Activated CD8-positive, alpha-beta memory T cell treated with anti-CD3 and anti-CD28 coated beads for 1 hour (primary cell): ENCODE measurements at places on chromosomes 5 and 9.

- no peak for DNase-seq
Observed at GRCh38 chr5:38208782-38209378, 49.5 kb upstream of the EGFLAM start.

- no peak for DNase-seq
Observed at GRCh38 chr9:19512103-19512832, 103.5 kb downstream of the ACER2 start.

- no peak for DNase-seq
Observed at GRCh38 chr5:171158581-171158980, 150.5 kb upstream of the TLX3 start.

DNA sequence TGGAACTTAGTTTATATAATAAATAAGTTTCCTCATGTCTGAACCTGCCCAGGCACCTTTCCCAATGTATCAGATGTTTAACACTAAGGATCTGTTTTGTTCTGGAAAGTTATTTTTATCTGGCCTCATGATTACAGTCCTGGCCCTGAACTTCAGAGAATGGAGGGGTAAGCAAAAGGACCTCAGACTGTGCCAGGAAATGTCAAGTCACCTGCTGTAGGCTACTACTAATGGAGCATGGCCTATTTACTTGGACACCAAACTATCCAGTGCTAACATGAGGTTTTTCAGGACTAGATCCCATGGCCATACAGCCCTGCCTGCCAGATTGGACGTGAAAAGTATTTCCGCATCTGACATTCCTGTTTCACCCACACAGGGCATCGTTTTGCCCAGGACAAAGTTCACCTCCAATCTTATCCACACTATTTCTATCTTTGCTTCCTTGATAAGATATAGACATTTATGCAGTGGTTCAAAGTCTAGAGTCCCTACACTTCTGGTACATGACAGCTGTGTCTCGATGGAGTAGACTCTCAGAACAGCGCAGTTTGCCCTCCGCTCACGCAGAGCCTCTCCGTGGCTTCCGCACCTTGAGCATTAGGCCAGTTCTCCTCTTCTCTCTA, at the start of gene BTNL8:
Gene BTNL8, plus strand, starts transcription at position 539 of the 626 bp plus-strand sequence. CDS start 152 bp downstream, outside the sequence.
- no peak for DNase-seq

DNA sequence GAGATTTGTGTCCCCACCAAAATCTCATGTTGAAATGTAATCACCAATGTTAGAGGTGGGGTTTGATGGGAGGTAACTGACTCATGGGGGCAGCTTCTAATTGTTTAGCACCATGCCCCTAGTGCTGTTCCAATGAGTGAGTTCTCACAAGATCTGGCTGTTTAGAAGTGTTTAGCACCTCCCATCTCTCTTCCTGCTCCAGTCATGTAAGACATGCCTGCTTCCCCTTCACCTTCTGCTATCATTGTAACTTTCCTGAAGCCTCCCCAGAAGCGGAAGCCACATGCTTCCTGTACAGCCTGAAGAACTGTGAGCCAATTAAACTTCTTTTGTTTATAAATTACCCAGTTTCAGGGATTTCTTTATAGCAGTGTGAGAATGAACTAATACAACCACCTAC, 170.5 kb downstream of the NDUFS4 start:
- DNase-seq = no peak

DNA sequence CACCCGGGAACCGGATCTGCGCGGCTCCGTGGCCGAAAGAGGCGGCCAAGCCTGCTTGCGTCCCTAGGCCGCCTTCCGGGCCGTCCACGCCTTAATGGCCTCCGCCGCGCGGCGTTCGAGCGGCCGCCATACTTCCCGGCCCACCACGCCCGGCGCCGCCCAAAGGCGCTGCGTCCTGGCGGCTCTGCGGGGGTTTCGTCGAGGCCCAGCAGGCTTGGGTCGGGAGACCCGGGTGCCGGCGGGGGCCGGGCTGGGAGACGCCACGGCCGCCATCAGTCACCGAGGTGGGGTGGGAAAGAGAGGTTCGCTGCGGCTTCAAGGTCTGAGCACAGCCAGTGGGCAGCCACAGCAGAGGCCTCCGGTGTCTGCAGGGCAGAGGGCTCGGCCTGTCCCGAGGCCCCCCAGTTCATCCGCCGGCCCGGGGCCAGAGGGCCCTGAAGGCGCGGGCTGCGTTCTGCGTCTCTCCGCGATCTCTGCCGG, 545.8 kb upstream of the CDH10 start:
- DNase-seq = no peak

DNA sequence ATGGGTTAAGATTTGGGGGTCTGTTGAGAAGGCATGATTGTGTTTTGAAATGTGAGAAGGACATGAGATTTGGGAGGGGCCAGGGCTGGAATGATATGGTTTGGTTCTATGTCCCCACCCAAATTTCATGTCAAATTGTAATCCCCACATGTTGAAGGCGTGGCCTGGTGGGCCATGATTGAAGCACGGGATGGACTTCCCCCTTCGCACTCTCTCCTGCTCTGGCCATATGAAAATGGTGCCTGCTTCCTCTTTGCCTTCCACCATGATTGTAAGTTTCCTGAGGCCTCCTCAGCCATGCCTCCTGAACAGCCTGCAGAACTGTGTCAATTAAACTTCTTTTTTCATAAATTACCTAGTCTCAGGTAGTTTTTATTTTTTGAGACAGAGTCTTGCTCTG, 14.7 kb upstream of the NOTCH1 start:
- DNase-seq = no peak

DNA sequence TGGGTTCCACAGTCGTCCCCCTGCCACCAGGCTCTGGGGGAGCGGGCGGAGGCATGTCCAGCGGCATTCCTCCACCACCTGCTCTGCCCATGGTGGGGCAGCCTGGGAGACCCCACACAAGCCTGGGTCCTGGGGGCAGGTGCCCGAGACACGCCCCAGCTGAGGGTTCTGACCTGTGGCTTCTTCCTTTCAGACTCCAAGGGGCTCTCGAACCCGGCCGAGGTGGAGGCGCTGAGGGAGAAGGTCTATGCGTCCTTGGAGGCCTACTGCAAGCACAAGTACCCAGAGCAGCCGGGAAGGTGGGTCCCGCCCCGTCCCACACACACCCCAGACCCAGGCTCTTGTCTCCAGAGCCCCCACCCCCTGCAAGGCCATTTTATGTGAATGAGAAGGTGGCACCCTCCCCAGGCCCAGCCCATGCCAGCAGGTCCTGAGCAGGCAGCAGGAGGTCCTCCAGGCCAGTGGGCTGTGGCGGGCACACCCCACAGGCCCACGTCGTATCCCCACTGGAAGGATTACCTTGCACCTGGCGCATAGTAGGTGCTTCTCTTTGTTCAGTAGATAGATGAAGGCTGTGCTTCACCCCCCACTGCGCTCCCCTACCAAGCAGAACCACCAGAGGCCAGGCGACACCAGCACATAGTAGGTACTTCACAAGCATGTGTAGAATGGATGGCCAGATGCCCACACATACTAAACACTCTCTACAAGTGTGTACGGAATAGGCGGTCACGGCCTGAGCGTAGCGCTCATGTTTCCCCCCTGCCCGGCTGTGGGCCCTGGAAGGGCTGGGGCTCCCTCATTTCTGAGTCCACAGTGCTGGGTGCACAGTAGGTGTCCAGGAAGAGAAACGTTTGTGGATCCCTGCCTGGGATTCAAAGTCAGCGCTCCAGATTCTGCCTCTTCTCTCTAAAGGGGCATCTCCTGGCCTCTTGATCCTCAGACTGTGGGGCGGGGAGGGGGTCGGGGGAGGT, 107.9 kb downstream of the RXRA start:
- no peak for DNase-seq

- DNase-seq = no peak
Observed at GRCh38 chr5:159465604-159466003, 135.3 kb upstream of the IL12B start.

GRCh38 chr9:35960039-35960655, 2.2 kb upstream of the OR2S2 start:
- no peak for DNase-seq

- DNase-seq = no peak
Observed at GRCh38 chr9:134766587-134766986, 114.0 kb upstream of the FCN2 start.

DNA sequence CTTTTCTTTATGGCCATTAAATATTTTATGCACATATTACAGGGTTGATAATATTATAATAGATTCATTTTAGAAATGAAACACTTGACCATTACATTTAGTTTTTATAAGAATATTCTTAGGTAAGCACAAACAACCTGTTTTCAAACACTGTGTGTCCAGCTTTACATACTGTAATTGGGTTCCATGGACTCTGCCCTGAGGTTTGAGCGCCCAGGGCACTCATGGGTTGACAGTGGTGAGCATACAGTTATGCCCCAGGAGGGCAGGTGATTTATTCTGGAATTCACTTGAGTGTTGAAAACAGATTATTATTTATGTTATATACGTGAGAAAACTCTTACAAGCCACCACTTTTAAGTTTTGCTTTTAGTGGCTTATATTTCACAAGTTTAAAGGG, 33.7 kb downstream of the TRIO start:
- DNase-seq = no peak

GRCh38 chr5:64826541-64826940, 57.8 kb downstream of the CWC27 start:
- no peak for DNase-seq

DNA sequence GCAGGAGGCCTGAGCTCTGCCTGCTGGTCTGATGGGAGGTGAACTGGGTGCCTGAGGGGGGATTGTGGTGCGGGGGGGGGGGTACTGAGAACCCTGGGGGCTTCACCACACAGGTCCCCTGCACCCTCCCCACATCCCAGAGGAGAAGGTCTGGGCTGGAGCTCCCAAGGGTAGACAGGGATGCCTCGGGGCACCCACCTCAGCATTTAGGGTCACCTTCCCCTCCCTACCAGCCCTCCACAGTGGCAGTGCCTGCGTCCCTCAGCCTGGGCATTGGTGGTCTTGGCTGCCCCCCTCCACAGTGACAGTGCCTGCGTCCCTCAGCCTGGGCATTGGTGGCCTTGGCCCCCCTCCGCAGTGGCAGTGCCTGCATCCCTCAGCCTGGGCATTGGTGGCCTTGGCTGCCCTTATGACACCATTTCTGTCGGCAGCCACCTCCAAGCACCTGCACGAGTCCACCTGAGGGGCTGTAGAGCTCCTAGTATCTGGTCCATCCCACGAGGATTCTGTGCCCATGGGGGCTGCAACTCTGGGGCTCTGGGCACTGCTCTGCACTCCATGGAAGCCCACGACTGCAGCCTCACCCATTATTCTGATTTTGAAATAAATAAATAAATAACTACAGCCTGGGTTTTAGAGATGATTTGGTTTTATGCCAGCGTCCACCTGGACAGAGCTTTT, 21.5 kb downstream of the NKD2 start:
- DNase-seq = no peak

GRCh38 chr9:5846501-5846921, 13.6 kb upstream of the ERMP1 start:
- DNase-seq = no peak

GRCh38 chr5:136538534-136538933, 173.2 kb upstream of the TRPC7 start:
- no peak for DNase-seq

DNA sequence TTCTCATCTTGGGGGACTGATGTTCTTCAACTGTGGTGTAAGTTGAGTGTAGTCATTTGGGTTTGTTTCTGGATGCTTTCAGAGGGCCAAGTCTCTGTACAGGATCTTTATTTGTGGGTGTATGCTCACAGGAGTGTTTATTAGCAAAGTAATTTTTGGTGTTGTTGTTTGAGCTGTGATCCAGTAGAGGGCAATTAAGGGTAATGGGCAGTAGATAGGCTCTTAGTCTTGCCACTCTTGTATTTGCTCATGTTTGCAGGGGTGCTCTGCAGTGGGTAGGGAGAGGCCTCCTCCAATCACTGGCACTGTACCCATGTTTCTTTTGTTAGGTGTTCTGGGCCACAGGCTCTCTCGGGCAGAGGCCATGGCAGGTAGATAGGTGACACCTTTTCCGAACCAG, 45.9 kb upstream of the ITGA2 start:
- DNase-seq = no peak

DNA sequence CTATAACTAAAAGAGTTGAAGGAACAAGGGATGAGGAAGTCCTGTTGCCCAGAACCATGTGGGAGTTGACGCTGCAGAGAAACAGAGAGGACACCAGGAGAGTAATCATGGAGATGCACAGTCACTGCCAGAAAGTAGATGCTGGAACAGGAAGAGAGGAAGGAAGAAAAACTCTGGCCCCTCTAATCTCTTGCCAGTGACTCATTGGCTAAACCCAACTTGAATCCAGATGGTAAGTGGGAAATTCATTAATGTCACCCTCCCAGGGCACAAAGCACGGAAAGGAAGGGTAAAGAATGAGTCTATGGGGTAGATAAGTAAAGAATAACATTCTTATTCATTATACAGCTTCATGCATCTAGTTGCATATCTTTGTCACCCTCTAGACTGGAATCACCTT, 631.9 kb downstream of the PRELID2 start:
- DNase-seq = no peak

DNA sequence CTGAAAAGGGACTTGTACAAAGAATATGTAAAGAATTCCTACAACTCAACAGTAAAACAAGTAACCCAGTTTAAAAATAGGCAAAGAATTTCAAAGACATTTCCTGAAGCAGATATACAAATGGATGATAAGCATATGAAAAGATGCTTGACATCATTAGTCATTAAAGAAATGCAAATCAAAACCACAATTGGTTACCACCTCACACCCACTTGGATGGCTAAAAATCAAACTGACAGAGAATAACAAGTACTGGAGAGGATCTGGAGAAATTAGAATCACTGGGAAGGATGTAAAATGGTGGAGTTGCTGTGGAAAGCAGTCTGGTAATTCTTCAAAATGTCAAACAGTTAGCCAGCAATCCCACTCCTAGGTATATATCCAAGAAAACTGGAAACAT, 12.5 kb upstream of the FOXE1 start:
- DNase-seq = no peak

DNA sequence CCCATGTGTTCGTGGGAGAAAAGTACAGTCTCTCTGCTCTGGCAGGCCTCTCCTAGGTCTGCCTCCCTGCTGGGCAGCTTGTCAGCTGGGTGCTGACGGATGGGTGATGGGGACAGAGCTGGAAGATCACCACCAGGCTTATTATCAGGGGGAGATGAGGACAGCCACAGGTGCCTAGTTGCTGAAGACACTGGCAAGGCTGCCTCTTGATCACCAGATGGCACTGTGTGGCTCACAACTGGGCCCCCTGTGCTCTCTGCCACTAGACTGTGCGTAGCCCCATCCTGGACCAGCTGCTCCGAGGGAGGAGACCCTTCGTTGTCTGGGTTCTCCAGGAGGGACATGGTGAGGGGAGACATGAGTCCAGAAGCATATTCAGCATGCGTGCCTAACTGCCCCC, 73.0 kb downstream of the KIF24 start:
- DNase-seq = no peak

DNA sequence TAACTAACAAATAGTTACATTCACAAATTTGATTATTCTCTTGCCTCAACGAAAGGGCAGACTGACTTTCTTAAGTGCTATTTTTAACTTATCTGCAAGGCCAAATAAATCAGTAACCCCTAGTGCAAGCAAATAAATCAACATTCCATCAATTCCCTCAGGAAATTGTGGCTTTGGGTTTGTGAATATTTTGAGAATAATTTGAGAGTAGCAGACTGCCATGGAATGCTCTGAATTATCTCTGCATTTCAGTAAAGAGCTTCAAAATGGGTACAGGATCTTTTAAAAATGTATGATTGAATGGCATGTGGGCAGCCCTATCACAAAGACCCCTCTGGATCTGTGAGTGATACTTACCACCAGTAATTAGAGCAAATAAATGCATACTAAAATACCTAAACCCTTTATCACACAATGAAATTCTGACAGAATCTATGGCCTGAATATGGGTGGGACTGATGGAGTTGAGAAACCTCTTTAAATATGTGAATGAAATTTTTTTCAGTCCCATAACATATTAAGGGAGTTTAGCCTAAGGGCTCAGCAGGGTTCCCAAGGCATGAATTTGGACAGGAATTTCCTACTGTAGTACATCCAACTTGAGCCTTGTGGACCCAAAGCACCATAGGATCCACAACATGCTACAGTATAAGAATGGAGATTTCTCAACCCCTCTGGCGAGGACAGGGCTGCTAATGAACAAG, 92.5 kb upstream of the ITGA2 start:
- no peak for DNase-seq
